ENCODE measurements at places on chromosomes 3 and 15. TPM values are rescaled to one million over a fixed set of nuclear protein-coding genes. Genes with fewer than 3 reads are reported as not detected.

DNA sequence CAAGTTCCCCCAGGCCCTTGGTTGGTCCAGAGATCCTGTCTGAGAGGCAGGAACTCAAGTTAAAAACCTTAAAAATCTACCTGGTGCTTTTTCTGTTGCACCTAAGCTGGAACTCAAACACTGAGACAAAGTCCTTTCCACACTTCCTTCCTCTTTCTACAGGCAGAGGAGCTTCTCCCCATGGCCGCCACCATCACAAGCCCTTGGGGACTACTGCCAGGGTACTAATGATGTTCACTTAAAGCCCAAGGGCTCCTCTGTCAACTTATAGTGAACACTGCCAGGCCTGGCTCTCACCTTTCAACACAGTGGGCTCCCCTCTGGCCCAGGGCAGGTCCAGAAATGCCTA, 26.0 kb downstream of the TM4SF18 start:
- no peak for DNase-seq

DNA sequence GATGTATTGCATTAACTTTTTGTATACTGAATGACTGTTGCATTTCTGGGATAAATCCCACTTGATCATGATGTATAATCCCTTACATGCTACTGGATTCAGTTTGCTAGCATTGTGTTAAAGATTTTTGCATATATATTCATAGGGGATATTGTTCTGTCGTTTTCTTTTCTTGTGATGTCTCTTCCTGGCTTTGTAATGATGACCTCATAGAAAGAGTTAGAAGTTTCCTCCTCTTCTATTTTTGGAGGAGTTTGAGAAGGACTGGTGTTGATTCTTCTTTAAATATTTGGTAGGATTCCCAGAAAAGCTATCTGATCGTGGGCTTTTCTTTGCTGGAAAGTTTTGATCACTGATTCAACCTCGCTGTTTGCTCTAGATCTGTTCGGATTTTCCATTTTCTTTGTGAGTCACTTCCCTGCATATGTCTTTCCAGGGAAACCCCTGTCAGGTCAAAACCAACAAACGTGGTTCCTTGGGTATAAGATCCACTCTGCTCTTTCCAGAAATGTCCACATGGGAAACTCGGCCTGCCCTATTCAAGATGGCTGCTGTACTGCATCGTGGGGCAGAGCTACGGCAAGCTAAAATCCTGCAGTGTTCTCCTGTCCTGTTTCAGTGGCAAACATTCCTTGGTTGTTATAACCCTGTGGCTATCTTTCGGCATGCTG, 120.4 kb downstream of the GABRG3 start:
- DNase-seq = no peak

DNA sequence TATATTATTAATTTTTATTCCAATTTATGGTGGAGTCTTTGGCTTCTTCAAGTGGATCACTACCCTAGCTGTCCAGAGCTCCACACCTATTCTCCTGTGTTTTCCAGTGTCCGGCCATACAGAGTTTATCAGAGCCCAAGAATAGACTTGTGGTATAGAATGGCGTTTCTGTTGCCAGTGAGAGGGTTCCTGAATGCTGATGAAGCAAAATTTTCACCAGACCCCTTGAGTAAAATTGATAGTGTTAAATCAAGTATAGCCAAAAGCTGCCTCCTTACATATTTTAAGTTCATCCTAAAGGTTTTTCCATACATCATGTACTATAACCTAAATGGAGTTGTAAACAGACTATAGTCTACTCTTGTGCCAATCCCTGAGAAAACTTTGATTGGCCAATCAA, 171.5 kb upstream of the CHL1 start:
- DNase-seq = no peak

DNA sequence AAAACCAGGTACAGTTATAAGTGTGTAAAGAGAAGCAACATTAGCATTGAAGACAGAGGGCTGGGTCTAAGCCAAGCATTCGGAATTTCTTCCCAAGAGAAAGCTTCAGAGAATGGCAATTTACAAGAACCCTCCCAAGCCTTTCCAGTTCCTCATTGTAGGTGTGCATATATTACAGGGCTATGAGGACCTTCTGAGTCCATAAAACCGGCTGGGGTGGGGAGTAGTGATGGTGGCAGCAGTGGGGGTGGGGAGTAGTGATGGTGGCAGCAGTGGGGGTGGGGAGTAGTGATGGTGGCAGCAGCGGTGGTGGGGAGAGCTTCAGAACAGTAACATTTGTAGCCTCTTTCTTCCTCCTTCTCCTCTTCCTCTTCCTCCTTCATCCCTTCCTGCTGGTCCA, 368.7 kb upstream of the UMPS start:
- DNase-seq = no peak

DNA sequence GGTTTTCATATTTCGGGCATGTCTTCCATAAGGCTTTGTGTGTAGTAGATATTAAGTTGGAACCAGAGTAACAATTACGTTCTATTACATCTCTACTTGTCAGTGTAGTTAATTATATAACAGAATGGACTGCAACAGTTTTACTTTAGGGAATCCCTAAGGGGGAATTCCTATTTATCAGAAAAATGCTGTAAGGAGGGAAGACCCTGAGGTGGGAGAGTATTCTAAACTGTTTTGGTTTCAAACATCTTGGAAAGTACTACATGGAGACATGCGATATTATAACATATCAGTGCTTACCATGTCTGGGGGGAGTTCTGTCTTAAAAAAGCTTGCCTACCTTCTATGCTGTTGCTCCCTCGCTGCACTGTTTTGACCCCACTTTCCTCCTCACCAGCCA, 238.1 kb downstream of the LPP start:
- no peak for DNase-seq

DNA sequence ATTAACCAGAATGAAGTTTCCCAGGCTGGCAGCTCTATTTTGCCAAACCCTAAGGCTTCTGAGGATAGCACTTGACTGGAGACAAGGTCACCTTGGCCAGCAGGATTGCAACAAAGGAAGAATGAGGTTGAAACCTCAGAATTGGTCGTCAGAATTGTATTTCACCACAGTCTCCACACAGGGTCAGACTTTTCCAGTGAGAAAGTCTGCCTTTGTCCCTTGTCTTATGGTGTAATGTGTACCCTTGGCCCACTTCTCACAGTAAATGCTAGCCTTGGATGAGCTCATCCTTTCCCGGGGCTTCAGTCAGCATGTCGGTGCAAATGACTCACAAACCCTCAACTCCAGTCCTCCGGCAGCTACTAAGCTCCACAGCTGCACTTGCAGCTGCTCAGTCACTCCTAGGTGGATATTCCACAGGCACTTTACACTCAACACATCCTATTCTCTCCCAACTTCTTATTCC, 19.7 kb downstream of the SSR3 start:
- DNase-seq = no peak

DNA sequence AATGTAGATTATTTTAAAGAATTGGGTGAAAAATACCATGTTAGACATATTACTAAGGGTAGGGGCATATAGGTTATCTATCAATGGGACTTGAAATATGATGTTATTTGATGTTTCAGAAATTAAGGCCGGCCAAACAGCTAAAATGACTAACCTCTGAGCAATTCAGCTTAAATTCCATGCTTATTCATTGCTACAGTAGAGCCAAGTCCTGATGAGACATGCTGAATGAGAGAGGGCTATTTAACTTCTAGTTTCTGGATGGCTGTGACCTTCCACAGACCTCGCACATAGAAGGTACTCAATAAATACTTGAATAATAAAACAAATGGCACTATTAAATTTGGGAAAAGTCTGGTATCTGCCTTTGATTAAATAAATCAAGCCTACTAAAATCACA, 175.6 kb upstream of the WNT5A start:
- DNase-seq = no peak

GRCh38 chr3:111351334-111351733, 190.7 kb upstream of the CD96 start:
- DNase-seq = no peak

DNA sequence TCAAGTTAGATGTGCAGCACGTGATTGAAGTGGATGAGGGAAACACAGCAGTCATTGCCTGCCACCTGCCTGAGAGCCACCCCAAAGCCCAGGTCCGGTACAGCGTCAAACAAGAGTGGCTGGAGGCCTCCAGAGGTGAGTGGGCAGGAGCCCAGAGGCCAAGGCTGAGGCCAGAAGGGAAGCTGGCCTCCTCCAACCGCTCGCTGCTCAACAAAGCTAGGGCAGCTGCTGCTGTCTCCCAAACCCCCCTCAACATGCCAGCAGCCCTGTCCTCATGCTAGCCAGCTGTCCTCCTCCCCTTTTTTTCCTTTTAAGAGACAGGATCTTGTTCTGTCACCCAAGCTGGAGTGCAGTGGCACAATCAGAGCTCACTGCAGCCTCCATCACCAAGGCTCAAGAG, 57.0 kb downstream of the BOC start:
- DNase-seq = no peak

DNA sequence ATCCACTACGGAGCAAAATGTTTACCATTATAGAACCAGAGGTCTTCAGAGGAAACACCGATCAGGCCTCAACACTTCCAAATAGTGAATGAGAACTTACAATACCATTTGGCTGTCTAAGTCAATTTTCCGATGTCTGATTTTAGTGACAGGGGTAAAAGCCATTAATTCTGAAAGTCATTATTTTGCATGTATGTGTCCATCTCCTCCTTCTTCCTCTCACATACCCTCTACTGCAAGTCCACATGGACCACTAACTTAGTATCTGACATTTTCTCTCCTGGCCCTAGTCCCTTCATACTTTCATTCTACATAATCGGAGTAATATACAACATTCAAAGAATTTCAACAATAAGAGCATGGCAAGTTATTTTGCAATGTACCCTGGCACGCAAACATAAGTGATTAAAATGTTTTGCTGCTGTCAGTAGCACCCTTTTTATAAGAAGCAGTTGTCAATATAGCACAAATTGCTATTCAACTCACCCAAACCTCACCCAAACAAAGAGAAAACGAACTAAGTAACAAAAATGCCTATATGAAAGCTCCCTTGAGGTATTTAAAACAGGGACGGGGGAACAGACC, 1.9 kb downstream of the TOP2B start:
- DNase-seq = no peak

DNA sequence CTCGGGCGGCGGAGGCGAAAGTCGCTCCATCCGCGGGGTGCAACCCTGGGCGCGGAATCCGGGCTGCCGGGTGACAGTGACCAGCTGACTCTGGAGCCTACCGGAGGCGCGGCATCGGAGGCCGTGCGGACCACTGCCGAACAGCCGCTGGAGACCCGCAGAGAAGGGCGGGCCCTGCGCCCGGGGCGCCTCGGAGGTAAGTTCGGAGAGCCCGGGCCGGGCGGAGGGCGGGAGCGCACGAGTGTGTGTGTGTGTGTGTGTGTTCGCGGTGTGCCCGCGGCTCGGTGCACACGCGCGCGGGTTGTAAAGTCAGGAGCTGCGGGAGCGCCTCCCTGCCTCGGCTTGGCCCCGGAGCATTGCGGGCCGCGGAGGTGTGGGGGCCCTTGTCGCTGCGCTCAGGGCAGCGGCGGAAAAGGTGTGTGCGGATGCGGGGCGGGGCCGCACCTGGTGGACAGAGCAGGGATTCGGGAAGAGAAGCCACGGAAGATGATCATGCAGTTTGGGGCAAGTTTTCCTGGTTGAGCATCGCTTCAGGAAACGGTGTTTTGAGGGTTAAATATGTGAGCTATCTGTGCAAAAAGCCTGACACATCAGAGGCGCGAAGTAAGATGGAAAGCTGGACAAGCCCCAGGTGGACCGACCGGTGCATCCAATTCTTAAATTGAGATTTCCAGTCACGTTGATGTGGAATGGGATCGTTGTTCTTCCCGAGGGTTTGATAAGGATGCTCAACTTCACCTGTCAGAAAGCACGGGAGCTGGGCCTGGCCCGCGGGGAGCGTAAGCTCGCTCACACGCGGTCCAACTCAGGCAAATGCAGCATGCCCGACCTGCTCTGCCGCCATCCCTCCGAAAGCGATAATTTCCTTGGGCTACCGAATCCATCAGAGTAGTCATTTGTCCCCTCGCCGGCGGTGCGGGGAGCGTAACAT, 474 bp downstream of the MINAR1 start:
- no peak for DNase-seq

- DNase-seq = no peak
Measured at GRCh38 chr3:106820726-106821362, 556.4 kb upstream of the CCDC54 start.

DNA sequence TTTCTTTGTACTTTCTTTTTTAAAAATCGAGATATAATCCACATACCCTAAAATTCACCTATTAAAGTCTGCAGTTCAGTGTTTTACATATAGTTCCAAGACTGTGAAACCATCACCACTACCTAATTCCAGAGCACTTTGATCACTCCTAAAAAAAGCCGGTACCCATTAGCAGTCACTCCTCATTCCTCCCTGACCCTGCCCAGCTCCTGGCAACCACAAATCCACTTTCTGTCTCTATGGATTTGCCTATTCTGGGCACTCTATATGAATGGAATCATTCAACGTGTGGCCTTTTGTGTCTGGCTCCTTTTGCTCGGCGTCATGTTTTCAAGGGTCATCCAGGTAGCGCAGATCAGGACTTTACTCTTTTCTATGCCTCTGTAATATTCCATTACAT, 17.3 kb downstream of the TRPM1 start:
- DNase-seq = no peak

DNA sequence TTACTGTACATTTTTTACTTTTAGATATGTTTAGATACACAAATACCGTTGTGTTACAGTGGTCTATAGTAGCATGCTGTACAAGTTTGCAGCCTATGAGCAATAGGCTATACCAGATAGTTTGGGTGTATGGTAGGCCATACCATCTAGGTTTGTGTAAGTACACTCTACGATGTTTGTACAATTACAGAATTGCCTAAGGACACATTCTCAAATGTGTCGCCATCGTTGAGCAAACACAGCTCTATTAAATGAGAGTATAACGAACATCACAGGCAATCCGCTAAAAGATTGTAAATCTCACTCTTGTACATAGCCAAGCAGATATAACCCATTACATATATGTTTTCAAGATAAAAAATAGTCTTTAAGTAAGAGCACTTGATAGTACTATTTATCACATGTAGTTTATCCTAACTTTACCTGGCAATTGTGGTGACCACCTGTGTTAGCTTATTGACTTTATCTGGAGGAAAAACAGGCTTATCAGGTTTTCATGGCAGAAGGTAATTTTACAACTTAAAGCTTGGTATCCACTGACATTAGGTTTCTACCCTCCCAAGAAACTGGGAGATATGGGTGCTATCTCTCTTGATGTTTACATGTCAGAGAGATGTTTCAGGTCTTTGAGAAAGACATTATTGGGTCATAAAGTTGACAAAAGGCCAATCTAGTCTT, 898.7 kb downstream of the NSUN3 start:
- no peak for DNase-seq

GRCh38 chr15:75177360-75178071, 24.2 kb upstream of the C15orf39 start:
- DNase-seq = no peak

DNA sequence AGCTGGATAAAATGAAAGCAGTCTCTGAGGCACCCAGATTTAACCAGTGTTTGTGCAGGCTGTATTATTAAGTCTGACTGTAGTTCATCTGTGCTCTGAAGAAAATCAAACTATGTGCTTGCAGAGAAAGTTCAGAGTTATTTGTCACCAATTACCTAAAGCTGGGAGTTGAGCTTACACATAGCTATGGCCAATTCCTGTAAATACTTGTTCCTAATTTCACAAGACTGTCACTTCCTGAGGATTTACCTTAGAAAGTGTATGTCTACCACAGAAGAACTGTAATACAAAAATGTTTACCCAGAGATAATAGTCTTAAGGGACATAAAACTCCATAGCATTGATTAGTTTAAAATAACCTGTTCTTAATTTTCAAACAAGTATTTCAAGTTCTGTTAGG, 628.4 kb upstream of the TGFBR2 start:
- DNase-seq = no peak

The PTH1R gene
- not detected for total RNA-seq

The SERINC4 gene
- total RNA-seq = 0.39 TPM

The NCEH1 gene
- 8.0 TPM for total RNA-seq

The LARP6 gene
- not detected for total RNA-seq

The TRIM42 gene
- not detected for total RNA-seq

The ARMC8 gene
- total RNA-seq = 53.2 TPM

The CLDN16 gene
- total RNA-seq = not detected
